ENCODE measurements at places on chromosomes 2 and 18. TPM values are rescaled to one million over a fixed set of nuclear protein-coding genes. Genes with fewer than 3 reads are reported as not detected.

The DES gene
- not detected for total RNA-seq

GRCh38 chr2:240811346-240812300, 8.4 kb downstream of the KIF1A start:
- peak overlapping the region; percentile 62 for H3K27ac ChIP-seq
- H3K4me1 ChIP-seq, result peaks cover 2% of the 10 kb centered on the region
- H3K36me3 ChIP-seq, result peaks cover 37% of the 10 kb centered on the region

- peaks cover 2% of the 10 kb centered on the region for H3K4me1 ChIP-seq
- H3K36me3 ChIP-seq, result peaks cover 32% of the 10 kb centered on the region
- DNase-seq, result no peak
- H3K4me3 ChIP-seq, result no peak overlapping the region
- peak overlapping the region; percentile 8 for H3K27ac ChIP-seq
- no peaks in the 10 kb centered on the region for H3K27me3 ChIP-seq
These were observed 209.3 kb downstream of the EIPR1 start for GRCh38 chr2:3168230-3168891.

DNA sequence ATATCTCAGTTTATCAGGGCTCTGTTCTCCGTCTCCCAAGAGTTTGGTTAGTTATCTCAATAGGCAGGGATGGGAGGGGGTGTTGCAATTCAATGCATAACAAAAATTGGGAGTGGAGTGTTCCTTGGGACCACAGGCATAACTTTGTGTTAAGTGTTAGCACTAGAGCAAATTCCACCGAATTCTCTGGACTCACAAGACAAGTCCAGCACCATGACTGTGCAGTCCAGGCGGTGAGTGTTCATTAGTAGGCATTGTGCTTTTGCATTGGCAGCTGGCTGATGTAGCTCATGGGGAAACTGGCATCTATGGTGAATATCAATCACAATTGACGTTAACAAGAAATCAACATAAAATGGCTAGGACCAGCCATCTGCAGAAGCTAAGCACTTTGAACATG, 79.0 kb upstream of the CABLES1 start:
- H3K27me3 ChIP-seq, result peaks cover 14% of the 10 kb centered on the region
- no peak for DNase-seq
- H3K27ac ChIP-seq, result no peak overlapping the region
- no peak overlapping the region for H3K4me3 ChIP-seq
- no peaks in the 10 kb centered on the region for H3K4me1 ChIP-seq

The ASAP2 gene
- 69.3 TPM for total RNA-seq

Data from progenitor cell of endocrine pancreas (in vitro differentiated cells).